ENCODE measurements at places on chromosomes 2 and 18.

DNA sequence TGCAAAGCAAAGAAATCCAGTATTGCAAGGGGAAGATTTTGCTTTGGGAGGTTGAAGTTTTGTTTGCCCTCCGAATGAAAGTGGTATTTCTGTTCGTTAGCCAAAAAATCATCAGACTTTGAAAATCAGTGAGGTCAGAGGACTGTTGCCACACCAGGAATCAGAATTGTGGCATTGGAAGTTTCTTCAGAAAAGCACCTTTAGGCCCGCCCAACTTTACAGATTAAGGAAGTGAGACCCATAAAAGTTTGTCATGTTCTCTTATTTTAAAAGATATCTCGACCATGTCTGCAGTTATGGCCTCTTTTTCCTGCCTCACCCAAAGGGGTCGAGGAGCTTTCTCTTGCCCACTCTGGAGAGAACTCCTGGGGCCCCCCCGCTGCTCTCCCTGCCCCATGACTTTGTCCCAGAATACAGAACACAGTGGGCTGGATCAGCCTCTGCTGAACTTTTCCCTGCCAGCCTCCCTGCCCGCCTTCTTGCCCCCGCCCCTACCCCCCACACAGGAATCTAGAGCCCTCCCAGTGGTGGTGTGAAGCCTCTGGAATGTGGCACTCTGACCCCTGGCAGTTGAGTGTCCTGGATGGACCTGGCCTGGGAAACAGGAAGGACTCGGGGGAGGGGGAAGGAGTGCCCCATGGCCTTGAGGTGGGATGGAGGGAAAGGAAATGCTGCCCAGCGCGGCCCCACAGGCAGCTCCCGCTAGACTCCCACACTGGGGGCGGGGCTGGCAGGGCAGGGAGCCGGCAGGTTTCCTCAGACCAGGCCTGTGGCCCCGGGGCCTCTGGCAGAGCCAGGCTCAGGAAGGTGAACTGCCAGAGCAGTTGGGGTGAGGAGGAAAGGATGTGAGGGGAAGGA lies 25.3 kb downstream of the CRIM1 start:
- DNase-seq = no peak

DNA sequence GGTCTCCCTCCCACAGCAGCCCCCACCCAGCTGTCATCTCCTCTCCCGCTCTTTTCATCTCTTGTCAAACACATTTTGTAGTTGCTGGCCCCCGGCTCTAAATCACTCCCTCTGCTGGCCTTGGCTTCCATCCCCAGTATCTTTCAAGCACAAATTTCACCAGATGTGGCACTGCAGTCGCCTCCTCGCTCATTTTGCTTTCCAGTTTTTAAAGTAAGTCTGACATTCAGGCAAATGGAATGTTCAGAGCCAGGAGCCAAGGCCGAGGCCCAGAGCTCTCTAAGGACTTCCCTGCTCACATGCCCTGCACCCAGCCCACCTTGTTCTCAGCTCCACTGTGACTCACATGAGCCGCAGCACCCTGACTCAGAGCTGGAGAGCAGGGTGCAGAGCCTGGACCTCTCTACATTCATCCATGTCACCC lies 158.4 kb downstream of the GALNT14 start:
- DNase-seq = no peak

DNA sequence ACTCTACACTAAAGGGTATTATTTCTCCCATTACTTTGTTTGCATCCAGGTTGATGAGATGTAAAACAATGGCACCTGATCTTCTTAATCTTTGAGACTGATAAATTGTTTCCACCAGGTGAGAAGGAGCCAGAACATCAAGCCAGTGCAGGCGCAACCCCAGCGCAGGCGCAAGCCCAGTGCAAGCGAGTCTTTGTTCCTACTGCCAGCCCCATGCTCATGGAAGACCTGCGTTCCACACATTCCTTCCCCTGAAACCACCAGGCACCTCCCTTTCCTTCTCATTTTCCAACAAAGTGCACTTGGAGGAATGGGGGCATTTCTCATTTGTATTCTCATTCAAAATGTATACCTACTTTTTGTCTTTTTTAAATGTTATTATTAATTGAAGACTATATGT lies 188.7 kb upstream of the SMAD2 start:
- no peak for DNase-seq

- DNase-seq = no peak
Observed at GRCh38 chr2:75788902-75789301, 78.2 kb upstream of the GCFC2 start.

- no peak for DNase-seq
Observed at GRCh38 chr2:121483846-121484245, 46.8 kb upstream of the RNU4ATAC start.

DNA sequence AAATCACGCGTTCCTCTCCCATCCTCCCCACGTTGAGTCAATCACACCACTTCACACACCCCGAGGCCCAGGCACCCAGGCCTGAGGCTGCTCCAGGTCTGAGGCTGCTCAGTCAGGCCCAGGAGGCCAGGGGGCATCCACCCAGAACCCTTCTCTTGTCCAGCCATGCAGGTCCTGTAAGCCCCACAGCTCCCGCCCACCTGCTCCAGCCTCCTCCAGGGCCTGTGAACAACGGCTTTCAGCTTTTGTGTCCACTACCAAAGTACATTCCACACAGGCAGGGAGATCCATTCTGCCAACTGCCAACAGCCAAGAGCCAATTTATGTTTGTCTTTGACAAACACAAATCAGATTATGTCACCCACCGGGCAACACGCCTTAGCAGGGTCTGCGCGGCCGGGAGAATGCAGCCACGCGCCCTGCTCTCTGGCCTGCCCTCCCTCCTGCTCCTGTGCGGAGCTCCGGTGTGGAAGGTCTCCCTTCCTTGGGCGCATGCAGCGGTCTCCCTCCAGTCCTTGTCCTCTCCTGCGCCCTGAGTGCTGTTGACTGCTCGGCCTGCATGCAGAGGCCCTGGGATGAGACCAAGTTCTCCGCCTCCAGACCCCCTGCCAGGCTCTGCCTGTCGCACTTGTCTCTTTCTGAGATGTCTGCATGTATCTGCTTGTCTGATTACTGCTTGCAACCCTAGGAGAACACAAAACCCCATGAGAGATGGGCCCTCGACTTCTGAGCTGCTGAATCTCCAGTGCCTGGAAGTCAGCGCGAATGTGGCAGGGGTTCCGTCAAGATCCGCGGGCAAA lies 146.6 kb downstream of the ZNF516 start:
- DNase-seq = peak; percentile 70

- no peak for DNase-seq
Observed at GRCh38 chr2:133097666-133098065, 427.7 kb upstream of the LYPD1 start.

- DNase-seq = no peak
Observed at GRCh38 chr2:158507679-158508078, 50.9 kb downstream of the PKP4 start.

- DNase-seq = peak; percentile 97
Observed at GRCh38 chr2:172408143-172408766, 19.1 kb upstream of the ITGA6 start.

DNA sequence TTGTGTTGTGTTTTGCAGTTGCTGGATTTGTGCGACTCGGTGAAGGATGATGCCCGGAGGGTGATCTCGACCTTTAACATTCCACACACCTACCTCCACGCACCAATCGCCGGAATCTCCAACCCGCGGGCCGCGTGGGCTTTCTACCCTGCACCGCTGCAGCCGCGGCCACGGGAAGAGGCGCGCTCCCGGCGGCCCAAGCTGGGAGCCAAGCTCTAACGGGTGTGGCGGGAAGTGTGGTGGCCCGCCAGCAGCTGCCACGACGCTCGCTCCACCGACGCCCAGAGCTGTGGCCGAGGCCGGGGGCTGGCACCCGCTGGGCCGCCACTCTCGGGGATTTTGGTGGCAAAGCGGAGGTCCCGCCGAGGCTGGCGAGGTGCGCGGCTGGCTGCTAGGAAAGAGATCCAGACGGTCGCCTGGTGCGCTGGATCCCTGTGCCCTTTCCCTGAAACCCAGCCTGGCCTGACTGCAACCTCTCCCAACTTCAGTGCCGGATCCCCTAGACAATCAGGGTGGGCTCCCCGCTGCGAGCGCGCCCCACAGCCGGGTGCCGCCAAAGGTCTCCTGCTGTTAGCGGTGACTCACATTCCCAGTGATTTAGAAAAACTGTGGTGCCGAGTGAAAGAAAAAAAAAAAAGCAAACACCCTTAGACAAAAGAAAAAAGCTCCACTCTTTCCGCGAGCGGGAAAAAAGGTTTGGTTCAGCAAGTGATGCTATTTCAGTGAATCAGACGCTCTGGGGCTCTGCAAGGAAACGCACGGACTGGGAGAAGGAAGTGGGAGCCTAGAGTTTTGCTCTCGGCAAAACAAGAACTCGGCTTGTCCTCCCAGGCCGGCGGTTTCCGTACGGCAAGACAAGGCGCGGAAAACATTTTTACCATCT lies 2.9 kb upstream of the BCL2L11 start:
- DNase-seq = no peak

DNA sequence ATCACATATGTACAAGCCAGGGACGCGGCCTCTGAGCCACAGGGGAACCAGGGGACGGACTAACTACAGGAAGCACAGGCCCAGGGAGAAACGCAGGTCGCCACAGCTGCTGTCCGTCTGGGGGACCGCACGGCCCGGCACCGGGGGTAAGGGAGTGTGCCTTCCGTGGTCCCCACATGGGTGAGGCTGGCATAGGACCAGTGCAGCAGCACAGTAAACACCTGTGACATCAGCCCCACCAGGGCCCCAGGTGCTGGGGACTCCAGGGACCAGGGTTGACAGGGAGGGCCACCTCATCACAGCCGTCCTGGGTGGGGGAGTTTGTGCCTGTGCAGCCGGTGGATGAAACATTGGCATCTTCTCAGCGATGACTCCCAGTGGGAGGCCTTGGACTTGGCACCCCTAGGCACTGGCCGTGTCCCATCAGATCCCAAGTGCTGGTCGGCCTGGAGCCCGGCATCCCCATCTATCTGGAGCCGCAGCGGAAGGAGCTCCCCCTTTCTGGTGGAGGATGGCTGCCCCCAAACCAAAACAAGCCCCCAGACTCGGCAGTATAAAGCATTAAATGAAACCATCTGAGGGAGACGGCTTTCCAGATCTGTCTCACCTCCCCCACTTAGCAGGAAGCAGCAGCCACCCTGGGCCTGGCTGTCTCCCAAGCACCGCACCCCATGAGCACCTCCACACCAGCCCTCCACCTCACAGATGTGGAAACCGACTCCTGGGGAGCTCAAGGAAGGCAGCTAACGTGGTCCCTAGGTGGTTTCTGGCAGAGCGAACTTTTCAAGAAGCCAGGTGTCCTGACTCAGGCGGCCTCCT lies 22.5 kb downstream of the AQP12A start:
- DNase-seq = no peak

GRCh38 chr2:161078211-161078539 lies 82.1 kb upstream of the TANK start:
- no peak for DNase-seq

DNA sequence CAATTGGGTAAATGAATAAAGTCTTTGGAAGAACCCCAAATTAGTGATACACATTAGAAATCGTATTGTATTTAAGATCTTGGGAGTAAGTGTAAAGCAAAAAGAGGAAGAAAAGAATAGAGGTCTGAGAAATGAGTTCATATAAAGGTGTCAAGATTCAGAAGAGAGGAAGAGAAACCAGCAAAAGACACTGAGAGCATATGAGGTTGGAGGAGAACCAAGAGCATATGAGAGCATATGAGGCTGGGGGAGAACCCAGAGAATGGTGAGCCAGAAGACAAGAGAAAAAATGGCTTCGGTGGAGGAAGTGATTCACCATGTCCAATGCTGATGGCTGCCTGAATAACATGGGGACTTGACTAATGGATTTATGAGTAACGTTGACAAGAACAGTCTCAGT lies 620.1 kb upstream of the GCFC2 start:
- DNase-seq = no peak

GRCh38 chr2:88054782-88055370 lies 707 bp downstream of the KRCC1 start:
- DNase-seq = peak; percentile 0

DNA sequence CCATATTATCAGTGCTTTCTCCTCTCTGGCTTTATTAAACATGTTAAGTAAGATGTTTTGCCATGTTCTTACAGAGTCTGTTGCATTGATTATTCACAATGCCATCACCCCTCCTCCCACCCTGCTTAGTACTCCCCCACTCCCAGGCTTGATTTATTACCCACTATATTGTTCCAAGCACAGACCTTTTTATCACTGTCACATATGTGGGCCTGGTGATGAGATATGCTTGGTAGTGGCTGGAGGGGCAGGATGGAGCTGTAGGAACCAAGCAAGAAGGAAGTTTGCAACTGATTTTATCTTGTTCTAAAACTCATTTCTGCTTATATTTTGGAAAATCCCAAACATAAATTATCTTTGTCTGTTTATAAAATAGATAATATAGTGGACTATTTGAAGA lies 748.2 kb upstream of the CELF4 start:
- DNase-seq = no peak

DNA sequence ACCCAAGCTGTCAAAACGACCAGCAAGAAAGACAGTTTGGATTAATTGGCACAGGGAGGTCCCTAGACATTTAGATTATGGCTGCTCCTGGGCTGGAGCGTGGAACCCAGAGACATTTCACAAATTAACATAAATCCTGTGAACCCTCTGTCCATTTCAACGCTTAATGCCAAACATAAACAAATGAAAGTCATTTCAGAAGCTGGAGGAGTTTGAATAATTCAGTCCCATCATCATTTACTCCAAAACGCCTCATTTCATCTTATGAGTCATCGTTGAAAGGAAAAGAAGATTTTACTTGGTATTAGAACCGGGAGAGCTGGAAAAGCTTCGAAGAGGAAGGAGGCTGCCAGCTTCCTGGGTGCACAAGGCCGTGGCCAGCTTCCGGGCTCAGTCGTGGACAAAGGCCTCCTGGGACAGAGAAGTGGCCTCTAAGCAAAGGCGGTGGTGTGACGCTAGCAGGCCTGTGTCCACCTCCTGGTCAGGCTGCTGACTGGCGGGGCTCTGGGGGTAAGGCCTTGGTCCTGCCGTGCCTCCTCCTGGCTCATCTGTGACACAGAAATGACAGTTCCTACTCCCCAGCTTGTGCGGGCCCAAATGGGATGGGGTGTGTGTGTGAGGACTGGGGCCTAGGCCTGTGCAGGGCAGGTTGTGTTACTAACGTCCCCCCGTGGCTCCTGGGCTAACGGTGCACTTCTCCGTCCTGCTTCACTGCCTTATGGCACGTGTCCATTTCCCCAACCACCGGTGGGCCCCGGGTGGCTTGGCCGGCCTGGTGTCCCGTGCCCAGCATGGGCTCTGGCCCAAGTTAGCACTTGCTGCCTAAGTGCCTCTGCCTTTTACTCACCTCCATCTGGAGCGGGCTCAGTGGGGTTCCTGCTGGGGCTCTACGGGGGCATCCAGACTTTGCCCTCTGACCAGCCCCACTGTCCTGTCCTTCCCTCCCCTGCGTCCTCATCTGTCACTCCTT lies 71.6 kb downstream of the RRM2 start:
- no peak for DNase-seq

- peak; percentile 28 for DNase-seq
Observed at GRCh38 chr2:85234868-85235267, 92.9 kb downstream of the TGOLN2 start.

- no peak for DNase-seq
Observed at GRCh38 chr2:207092818-207093217, 72.9 kb downstream of the KLF7 start.

- no peak for DNase-seq
Observed at GRCh38 chr2:65710779-65711295, 278.4 kb upstream of the SPRED2 start.

- DNase-seq = no peak
Observed at GRCh38 chr2:26860211-26860850, 12.4 kb downstream of the DPYSL5 start.

All from COR-L47 (cell line).